ENCODE measurements at places on chromosomes 12 and 14.

- no peak for DNase-seq
Measured at GRCh38 chr14:33780035-33780434, 170.8 kb downstream of the EGLN3 start.

GRCh38 chr12:23350808-23351207 is 598.7 kb downstream of the SOX5 start:
- no peak for DNase-seq

- DNase-seq: no peak
Measured at GRCh38 chr12:56998981-56999380, 7.4 kb downstream of the ZBTB39 start.

- DNase-seq: no peak
Measured at GRCh38 chr14:73953731-73954130, 3.6 kb downstream of the COQ6 start.

DNA sequence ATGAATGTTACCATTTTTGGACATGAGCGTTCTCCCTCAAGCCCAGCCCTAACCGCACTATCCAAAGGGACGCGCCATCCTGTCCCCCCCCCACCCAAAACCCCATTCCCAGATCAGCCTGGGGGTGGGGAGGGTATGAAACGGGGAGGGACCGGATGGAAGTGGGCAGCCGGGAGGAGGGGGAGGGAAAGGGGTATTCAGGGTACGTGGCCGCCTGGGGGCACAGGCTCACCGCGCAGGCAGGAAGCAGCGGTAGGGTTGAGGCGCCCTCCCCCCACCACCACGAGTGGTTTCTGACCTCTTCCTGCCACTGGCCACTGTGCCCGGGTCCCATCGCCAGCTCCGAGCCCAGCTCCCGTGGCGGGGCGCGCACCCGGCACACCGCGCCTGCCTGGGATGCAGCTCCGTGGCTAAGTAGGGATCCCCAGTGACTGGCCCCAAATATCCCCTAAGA is 1.4 kb downstream of the ACTN1 start:
- DNase-seq: peak; percentile 75

- DNase-seq: no peak
Measured at GRCh38 chr12:125704803-125705202, 639.6 kb downstream of the AACS start.

DNA sequence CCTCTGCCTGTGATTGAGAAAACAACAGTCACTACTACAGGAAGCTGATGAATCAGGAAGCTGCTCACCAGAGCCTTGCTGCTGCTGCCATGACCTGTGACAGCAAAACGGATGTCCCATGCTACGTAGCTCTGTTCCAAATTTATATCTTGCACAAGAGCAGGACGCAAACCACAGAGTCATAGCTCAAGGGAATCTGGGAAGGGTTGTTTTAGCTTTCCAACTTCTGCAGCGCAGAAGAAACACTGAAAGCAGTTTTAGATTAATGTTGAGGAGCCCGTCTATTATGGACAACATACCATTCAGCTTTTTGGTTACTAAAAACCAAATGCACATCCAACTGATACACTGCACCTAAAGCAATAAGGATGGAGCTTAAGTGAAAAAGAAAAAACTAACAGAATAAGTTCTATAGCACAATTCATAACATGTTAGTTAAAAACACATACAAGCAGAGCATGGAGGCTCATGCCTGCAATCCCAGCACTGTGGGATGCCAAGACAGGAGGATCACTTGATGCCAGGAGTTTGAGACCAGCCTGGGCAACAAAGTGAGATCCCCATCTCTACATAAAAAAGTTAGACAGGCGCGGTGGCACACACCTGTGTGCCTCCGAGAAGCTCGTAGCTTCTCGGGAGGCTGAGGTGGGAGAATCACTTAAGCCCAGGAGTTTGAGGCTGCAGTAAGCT is 1.7 kb upstream of the ANKRD33 start:
- DNase-seq: peak; percentile 72

- no peak for DNase-seq
Measured at GRCh38 chr12:114834621-114835020, 150.6 kb upstream of the TBX3 start.
